CD4-positive, alpha-beta T cell treated with Interleukin-10 for 1 hour (primary cell): ENCODE measurements at places on chromosomes 11 and 22.

GRCh38 chr11:100706179-100706578, 19.1 kb downstream of the ARHGAP42 start:
- no peak for DNase-seq

- no peak for DNase-seq
Measured at GRCh38 chr11:121534131-121535093, 81.6 kb upstream of the SORL1-AS1 start.

- DNase-seq: no peak
Measured at GRCh38 chr11:132035766-132036165, 665.4 kb downstream of the NTM start.

DNA sequence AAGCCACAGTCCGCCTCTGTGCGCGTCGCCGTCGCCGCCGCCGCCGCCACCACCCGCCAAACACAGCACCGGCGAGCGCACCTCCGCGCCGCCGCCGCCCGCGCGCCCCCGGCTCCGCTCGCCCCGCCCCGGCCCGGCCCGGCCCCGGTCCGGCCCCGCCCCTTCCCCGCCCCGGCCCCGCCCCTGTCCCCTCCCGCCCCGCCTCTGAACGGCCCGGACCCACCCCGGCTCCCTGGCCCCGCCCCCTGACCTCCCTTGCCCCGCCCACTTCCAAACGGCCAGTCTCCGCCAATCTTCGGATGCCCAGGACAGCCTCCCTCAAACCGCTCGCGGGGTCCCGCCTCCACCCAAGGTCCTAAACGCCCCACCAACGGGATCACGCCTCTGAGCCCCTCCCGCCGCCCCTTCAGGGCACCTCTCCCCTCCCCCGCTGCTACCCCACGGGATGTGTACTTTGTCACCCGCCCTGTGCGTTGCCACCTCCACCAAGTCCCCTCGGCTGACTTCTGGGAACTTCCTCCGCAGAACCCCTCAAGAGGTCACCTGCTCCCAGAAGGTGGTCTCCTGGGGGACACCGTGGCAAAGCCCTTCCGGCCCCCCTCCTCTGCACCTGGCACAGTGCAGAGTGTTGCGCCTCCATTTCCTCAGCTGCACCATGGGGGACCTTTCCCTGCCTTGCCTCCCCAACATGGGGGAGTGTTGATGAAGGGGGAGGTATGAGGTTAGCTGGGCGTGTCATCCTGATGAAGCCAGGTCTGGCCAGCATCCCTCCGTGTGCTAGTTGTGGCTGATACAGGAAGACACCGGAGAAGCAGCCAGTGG, at the start of gene KIAA0930:
Gene KIAA0930, minus strand, starts transcription at position 85 of the 822 bp plus-strand sequence. CDS start 191 bp downstream, outside the sequence.
- peak; percentile 90 for DNase-seq

- DNase-seq: no peak
Measured at GRCh38 chr22:43555561-43556515, 144.0 kb downstream of the MPPED1 start.

- no peak for DNase-seq
Measured at GRCh38 chr11:7882860-7883259, 48.2 kb downstream of the OR10A6 start.

GRCh38 chr11:117456027-117456720, 128.5 kb downstream of the CEP164 start:
- no peak for DNase-seq

DNA sequence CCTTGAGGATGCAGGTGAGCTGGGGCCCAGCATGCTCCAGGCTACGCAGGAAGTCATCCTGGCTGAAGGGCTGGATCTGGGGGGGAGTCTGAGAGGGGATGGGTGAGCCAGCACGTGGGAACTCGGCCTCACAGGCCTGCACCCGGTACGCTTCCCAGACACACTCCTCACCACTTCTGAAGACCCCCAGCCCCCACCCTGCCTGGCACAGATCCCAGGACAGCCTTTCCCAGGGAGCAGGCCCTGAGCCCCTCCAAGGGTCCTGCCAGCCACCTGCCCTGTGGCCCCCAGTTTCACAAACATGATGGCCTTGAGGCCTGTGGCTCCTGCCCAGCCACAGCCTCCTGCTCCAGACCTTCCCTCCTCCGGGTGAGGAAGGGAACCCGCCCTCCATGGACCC, 5.6 kb upstream of the PLXNB2 start:
- no peak for DNase-seq

DNA sequence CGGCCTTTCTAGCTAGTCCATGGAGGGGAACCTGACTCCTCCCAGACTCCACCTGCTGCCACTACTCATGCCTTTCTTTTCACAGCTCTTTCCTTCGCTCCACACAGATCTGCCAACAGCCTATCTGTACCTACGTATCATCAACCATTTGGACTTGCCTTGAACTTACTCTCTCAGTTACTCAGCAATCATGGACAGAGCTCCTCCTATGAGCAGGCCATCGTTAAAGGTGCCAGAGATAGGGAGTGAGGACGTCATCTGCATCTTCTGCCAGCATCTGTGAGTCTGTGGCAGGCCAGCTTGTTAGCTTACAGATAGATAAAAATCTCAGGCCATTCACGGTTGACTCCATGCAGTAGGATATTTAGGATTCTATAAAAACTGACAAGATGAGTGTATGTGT, 162.9 kb upstream of the ZBED5 start:
- DNase-seq: no peak

- DNase-seq: no peak
Measured at GRCh38 chr11:72673284-72673942, 809 bp downstream of the PDE2A start.

GRCh38 chr11:77172666-77172982, 44.6 kb downstream of the MYO7A start:
- no peak for DNase-seq
